Progenitor cell of endocrine pancreas (in vitro differentiated cells): ENCODE measurements at places on chromosomes 6 and 20. TPM values are rescaled to one million over a fixed set of nuclear protein-coding genes. Genes with fewer than 3 reads are reported as not detected.

The C6orf15 gene
- total RNA-seq = not detected in 2 replicates

The BMP6 gene
- total RNA-seq = 2.5 and 3.4 TPM in 2 replicates

DNA sequence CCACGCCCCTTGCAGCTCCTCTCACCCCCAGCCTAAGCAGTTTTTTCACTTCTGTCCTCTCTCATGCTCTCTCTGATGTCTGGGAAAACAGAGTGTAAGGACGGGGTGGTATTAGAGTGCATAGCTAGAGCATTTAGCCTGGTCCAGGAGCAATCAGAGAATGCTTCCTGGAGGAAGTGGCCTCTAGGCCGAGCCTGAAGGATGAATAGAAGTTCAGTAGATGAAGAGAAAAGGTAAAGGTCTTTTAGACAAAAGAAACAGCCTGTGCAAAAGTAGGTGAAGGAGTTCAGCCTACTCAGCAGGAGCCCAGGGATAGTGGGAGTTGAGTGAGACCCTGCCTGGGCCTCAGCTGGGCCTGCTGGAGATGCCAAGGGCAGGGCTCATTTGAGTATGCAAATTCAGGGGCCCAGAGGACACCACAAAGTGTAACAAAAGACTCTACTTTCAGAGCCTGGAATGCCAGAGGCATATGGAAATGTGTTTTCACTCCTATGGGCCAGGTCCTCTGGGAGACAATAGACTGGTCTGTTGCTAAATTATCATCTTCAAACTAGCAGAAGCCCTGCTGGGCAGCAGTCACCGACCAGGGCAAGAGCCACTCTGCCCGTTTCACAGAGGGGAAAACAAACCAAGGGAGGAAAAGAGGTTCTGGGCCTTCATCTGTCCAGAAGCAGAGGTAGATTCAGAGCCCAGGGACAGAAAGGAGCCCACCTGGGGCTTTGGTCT lies 19.7 kb upstream of the TM9SF4 start:
- DNase-seq = no peak

- no peak for DNase-seq
These were observed 185.3 kb upstream of the AGPAT4 start for GRCh38 chr6:161459008-161459615.

DNA sequence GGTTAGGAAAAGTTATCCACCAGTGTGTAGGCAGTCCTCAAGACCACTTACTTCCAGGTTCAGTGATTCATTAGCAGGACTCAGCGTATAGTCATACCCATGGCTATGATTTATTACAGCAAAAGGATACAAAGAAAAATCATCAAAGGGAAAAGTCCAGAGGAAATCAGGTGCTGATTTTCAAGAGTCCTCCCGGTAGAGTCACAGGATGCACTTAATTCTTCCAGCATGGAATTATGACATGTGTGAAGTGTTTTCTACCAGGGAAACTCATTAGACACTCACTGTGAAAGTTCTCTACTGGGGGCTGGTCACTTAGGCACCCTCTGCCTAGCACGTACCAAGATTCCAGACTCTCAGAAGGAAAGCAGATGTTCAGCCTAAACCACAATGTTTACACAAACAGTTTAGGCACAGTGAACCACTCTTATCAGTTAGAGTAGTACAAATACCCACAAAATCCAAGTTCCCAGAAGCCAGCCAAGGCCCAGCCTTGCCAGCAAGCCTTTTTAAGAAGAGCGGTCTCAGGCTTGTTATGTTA lies 10.2 kb downstream of the WFDC3 start:
- no peak for DNase-seq

DNA sequence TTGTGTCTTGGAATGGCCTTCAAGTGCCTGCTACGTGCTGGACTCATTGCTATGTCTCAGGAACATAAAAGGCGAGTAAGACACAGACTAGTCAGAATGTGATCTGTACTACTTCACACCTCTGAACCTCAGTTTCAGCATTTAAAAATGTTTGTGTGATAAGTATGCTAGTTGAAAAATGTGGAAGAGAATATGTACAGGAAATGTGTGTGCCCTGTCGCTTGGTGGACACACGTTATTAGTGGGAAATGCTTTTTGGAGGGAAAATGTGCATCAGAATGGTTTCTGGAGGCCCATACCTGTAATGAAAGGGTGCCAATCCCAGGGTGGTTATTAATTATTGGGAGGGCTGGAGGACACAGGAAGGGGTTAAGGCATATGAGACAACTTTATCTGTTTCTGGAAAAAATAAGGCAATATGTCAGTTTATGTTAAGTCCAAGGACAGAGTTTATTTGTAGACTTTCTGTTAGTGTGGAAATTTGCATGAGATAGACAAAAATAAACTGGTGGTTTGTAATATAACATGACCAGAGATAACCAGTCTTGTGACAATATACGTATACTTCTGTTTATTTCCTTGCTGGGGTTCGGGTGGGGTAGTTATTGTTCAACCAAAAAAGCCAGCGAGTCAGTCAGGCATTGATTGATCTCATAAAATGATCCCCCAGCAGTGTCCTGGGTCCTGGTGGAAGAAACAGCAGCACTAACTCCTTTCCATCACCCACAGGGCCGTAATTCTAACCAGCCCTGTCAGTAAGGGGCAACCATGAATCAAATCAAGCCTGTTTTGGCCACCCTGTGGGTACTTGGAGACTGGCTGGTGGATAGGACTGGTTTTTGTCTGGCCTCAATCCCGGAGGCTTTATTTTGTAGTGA lies 117.9 kb downstream of the JARID2 start:
- no peak for DNase-seq

- DNase-seq = peak; percentile 12
These were observed 238.1 kb downstream of the RNGTT start for GRCh38 chr6:88725111-88725975.

DNA sequence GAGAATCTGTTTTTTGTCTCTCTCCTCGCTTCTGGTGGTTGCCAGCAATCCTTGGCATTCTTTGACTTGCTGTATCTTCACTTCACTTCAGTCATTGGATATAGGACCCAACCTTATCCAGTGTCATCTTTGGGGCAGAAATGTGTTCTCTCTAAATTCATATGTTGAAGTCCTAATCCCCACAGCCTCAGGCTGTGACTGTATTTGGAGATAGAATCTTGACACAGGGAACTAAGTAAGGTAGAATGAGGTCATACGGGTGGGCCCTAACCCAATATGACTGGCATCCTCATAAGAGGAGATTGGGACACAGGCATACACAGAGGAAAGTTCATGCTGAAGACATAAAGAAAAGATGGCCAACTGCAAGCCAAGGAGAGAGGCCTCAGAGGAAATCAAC lies 51.9 kb upstream of the TPD52L1 start:
- DNase-seq = no peak

DNA sequence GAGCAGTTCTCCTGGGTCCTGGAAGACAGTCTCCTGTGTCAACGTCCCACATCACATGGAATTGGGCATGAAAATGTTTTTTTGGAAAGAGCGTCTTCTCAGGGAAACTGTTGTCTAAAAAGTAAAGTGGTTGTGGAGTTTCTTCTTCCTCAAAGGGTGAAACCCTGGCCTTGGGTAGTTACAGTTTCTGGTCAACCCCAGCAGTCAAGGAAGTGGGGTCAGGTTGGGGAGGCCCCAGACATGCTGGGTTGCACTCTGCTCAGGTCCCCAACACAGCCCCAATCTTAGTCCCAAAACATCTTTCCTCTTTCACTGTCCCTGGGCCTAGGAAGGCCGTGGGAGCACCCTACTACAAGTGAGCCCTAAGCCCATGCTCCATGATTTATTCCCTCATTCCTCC lies 996 bp upstream of the NFKBIE start:
- DNase-seq = no peak

The C6orf89 gene
- total RNA-seq = 29.9 and 31.7 TPM in 2 replicates

- DNase-seq = no peak
These were observed 329.1 kb upstream of the RUNX2 start for GRCh38 chr6:44999066-44999465.

The HECA gene
- 10.9 TPM in 2 replicates for total RNA-seq

GRCh38 chr20:16111852-16112412 lies 461.3 kb downstream of the KIF16B start:
- no peak for DNase-seq

The PDE7B gene
- total RNA-seq = 0.07 TPM in 1 of 2 replicates, not detected in the other

The ETV7 gene
- total RNA-seq = not detected in 2 replicates

GRCh38 chr20:50048420-50049166 lies 64.4 kb downstream of the UBE2V1 start:
- no peak for DNase-seq

GRCh38 chr20:25194333-25194972 lies 1.1 kb upstream of the ENTPD6 start:
- DNase-seq = no peak

GRCh38 chr6:108598305-108598863 lies 37.7 kb downstream of the FOXO3 start:
- no peak for DNase-seq

DNA sequence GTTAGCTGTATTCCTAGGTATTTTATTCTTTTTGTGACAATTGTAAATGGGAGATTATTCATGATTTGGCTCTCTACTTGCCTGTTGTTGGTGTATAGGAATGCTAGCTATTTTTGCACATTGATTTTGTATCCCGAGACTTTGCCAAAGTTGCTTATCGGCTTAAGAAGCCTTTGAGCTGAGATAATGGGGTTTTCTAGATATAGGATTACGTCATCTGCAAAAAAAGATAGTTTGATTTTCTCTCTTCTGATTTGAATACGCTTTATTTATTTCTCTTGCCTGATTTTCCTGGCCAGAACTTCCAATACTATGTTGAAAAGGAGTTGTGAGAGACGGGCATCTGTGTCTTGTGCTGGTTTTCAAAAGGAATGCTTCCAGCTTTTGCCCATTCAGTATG lies 163.2 kb upstream of the UST start:
- no peak for DNase-seq

The OR2H1 gene
- total RNA-seq = not detected in 2 replicates

The CASS4 gene
- 0.09 and 0.26 TPM in 2 replicates for total RNA-seq

- no peak for DNase-seq
These were observed 128.4 kb downstream of the KLHL32 start for GRCh38 chr6:97052896-97053295.

The ID4 gene
- total RNA-seq = 46.3 and 47.9 TPM in 2 replicates

DNA sequence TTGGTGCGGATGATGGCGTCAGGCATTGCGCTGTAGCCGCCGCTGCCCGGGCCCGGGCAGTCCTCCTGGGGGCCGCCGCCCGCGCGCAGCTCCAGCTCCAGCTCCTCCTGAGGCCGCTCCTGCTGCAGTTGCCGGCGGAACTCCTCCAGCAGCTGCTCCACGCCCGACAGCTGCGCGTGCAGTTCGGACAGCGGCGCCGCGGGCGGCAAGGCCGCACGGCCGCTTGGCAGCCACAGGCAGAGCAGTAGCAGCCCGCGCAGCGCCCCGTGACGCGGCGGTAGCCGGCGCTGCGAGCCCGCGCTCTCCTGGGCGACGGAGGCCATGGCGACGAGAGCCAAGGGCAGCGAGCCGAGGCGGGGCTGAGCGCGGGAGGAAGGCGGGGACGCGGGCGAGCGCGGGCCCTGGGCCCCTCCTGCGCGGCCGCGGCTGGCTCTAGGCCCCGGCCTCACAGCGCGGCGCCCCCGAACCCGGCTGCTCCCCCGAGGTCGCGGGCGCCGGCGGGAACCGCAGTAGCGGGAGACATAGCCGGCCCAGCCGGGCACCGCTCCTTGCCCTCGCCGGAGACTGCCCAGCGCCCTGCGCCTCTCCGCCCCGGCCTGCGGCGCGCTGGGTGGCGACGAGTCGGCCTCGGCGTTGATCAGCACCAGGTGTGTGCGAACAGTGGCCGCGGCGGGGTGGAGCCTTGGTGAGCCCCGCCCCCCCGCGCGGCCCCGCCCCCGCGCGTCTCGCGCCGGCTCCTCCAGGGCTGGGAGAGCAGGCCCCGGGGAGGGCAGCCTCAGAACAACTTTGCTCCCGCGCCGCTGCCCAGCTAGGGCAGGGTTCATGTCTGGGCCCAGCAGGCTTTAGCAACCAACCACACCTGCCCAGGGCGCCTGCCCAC lies at the start of gene LRP11:
Gene LRP11, minus strand, starts transcription at position 662 of the 880 bp plus-strand sequence. Its CDS starts 339 bp downstream, at position 323.
- peak; percentile 84 for DNase-seq

GRCh38 chr6:25972128-25972527 lies 9.5 kb downstream of the TRIM38 start:
- no peak for DNase-seq

The PPIL6 gene
- 7.0 and 7.9 TPM in 2 replicates for total RNA-seq

- DNase-seq = no peak
These were observed 12.5 kb downstream of the GZF1 start for GRCh38 chr20:23374441-23374840.

DNA sequence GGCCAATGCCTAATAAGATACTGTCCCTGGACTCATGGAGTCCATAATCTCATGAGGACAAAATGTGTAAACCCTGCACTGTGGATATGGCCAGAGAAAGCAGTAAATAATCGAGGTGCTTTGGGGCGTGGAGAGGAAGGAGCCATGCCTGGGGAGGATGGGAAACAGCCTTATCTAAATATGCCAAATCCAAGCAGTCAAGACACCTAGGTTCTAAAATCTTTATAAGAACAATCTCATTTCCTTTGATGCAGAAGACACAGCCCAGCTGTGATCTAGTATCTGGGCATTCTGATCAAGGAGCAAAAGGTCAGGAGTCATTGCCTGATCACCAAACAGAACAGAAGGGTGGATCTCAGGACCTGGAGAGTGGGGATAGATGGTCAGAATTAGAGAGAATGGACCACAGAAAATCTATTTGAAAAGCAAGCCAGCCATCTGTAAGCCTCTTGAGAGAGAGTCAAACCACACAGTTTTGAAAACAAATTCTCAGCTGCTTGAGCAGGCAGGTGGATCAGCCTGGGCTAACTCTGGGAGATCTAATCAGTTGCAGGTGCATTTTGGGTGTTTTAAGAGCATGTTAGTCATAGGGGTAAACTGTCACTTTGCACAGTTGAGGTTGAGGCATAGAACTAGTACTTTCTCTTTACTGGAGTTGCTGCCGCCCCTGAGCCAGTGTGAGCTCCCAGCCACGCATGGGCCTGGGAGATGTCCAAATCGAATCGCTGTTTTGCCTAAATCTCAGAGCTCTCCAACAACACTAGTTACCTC lies 130.8 kb upstream of the TNFAIP3 start:
- no peak for DNase-seq
